ENCODE measurements at places on chromosomes 7 and 10.

- no peak for DNase-seq
Observed at GRCh38 chr10:74151879-74152722, 1.1 kb downstream of the ADK start.

- no peak for DNase-seq
Observed at GRCh38 chr7:32026083-32026425, 44.2 kb downstream of the PDE1C start.

GRCh38 chr10:47309408-47310089, 9.6 kb downstream of the GDF10 start:
- DNase-seq: no peak

GRCh38 chr10:26486304-26486703, 48.2 kb downstream of the APBB1IP start:
- DNase-seq: no peak

DNA sequence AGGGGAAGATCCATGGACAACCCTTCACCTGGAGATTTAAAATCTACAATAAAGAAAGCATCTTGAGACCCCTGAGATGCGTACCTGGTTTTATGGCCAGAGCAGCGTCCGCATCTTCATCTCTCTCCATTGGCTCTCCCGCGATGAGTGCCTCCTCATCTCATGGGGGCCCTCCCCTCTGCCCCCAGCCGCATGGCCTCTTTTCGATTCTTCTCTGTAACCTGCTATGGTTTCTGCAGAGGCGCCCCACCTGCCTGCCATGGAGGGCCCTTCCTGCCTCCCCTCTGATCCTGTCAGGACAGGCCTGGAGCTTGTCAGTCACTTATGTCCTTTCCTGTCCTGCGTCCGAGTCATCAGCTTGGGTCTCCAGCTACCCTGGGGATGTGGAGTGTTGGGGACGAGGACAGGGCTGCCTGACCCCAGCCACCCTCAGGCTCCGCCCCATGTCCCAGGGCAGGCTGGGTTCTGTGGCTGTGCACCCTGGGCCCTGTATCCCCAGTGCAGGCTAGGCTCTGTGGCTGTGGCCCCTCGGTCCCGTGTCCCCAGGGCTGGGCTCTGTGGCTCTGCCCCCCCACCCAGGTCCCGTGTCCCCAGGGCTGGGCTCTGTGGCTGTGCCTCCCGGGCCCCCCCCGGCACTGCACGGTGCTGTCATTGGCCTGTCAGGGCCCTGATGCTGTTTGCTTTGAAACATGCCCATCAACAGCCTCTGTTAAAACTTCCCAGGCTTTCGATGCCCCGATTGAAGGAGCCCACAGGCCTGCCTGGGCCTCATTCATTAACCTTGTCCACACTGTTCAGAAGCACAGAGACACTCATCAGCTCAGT, 99.8 kb downstream of the WDR37 start:
- DNase-seq: no peak

GRCh38 chr7:48154792-48155413, 16.4 kb upstream of the ABCA13 start:
- no peak for DNase-seq

- no peak for DNase-seq
Observed at GRCh38 chr7:119733127-119733879, 539.7 kb upstream of the KCND2 start.

DNA sequence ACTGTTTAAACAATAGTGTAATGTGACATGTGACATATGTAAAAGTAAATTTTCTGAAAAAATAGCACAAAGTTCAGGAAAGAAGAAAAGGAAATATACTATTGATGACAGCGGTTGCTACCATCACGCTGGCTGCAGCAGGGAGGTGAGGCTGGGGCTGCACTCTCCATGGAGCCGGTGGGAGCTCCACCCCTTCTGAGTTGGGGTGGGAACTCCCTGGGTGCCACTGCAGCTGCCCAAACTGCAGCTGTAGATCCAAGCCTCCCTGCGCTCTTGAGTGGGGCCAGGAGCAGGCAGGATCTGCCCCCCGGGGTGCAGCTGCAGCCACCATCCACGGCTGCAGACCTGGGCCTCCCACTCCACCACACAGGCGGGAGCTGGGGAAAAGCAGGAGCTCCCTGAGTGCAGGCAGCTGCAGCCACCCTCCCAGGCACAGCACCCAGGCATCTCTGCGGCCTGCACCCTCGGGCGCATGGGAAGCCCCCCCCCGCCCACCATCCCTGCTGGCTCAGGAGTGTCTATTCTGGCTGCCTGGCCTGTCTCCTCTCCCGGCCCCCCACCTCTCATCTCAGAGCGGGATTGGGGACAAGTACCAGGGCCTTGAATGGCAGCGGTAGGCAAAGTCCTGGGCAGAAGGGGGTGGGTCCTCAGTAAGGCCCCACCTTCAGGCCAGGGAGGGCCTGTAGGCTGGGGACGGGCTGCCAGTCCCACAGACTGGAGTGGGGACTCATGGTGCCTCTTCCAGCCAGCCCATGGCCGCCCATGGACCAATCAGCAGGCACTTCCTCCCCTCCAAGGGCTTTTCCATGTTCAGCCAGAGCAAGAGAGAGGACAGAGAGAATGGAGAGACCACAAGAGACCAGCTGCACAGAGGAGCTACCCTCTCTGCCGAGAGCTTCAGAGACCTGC, 50.1 kb downstream of the TNS3 start:
- DNase-seq: no peak

GRCh38 chr10:34731885-34732701, 83.0 kb downstream of the PARD3 start:
- DNase-seq: no peak

DNA sequence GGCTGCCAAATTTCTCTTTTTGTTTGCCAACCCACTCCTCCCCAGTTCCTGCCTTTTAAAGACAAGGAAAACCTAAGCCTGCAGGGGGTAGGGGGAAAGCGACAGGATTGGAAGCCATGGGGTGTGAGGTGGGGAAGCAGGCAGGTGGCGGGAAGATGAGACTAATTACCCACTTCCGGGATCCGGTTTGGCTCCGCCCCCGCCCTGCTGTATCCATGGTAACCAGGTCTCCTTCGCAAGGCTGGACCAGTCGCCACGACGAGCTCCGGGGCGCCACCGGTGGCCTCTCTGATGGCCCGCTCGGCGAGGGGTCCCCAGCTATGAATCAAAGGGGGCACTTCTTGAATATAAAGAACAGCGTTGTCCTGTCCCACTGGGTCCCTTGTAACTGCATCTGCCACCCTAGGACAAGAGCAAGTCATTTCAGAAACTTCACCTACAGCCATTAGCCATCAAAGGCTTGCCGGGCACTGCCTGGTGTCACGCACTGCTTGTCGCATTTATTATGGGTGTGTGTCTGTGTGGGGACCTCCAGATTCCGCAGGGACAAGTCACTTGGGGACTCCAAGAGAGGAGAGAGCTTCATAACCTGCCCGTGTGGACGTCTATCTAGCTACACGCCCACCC, 55.4 kb upstream of the LMTK2 start:
- peak; percentile 12 for DNase-seq

- peak; percentile 59 for DNase-seq
Observed at GRCh38 chr10:6083523-6084475, 5.0 kb upstream of the RBM17 start.

- no peak for DNase-seq
Observed at GRCh38 chr10:1754506-1755153, 17.3 kb upstream of the ADARB2 start.

DNA sequence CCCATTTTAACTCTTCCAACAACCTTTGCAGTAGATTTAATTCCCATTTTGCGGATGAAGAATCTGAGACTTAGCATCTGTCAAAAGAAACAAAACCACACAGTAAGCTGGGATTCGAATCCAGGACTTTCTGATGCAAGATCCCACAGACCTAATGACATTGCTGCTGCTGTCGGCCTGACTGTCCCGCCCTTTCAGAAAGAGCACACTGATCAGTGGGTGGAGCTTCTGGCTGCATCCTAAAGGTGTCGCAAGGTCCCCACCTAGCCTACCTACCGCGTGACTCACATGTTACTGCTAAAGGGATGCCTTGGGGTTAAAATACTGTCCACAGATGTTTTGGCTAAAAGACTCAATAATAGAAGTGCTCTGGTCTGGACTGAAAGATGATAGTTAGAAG, 134.7 kb downstream of the EMX2 start:
- no peak for DNase-seq

DNA sequence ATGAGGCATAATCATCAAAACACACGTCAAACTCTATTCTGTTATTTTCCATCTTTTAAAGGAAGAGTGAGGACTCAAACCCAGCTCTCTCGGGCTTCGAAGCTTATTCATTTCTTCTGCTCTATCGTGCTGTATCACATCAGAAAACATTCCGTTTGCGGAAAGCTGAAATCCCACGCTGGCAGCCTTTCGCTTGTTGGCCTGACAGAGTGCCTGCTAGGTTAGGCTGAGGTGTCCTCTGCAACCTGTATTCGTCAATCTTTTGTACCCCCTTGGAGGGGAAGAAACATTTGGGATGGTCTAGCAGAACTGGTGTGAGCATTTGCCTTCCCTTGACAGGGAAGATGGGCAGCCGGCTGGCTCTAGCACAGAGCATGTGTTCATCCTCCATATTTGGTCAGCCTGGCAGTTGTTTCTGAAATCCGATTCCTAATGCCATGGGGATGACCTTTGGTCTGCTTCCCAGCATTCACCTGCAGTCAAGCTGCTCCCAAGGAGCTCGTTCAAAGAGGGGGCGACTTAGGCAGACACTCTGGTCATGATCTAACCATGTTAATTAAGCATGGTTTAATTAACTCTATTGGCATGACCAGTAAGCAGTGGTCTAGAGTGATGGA, 55.2 kb downstream of the TACC2 start:
- no peak for DNase-seq

GRCh38 chr10:78000956-78001472, 28.3 kb downstream of the POLR3A start:
- DNase-seq: no peak

GRCh38 chr7:79828866-79829265, 305.8 kb upstream of the GNAI1 start:
- DNase-seq: no peak

DNA sequence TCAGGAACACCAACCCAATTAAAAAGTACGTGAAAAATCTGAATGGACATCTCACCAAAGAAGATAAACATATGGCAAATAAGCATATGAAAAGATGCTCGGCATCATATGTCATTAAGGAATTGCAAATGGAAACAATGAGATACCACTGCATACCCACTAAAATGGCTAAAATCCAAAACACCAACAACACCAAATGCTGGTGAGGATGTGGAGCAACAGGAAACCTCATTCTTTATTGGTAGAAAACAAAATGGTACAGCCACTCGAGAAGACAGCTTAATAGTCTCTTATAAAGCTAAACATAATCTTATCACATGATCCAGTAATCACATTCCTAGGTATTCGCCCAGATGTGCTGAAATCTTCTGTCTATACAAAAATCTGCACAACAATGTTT, 13.1 kb downstream of the RSU1 start:
- no peak for DNase-seq

GRCh38 chr7:1058821-1059199, 14.5 kb downstream of the GPR146 start:
- DNase-seq: no peak

GRCh38 chr10:77927402-77928246, 1.1 kb upstream of the DLG5 start:
- no peak for DNase-seq

GRCh38 chr10:123835575-123835974, 56.0 kb downstream of the CPXM2 start:
- no peak for DNase-seq

DNA sequence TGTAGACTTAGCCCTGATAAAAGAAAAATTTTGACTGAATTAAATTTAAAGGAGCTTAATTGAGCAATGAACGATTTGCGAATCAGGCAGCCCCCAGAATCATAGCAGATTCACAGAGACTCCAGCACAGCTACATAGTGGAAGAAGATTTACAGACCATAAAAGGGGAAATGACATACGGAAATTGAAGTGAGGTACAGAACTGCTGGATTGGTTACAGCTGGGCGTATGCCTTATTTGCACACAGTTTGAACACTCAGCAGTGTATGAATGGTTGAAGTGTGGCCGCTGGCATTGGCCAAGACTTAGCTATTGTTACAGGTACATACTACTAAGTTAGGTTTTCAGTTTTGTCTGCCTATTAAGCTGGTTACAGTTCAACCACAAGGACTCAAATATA, 433.5 kb upstream of the CELF2 start:
- DNase-seq: no peak

DNA sequence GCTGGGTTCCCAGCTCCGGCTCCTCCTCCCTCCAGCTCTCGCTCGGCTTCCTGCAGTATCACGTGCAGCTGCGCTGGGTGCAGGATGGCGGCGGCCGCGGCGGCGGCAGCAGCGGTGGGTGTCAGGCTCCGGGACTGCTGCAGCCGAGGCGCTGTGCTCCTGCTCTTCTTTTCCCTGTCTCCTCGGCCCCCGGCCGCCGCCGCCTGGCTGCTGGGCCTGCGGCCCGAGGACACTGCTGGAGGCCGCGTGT, at the start of gene CNNM1:
Gene CNNM1 (plus strand): TSS at position 53 of the 250 bp plus-strand sequence. CDS start 32 bp downstream, at position 85.
- DNase-seq: no peak

All from stimulated activated naive CD4-positive, alpha-beta T cell (primary cell).